ENCODE measurements at places on chromosomes 12 and 14.

DNA sequence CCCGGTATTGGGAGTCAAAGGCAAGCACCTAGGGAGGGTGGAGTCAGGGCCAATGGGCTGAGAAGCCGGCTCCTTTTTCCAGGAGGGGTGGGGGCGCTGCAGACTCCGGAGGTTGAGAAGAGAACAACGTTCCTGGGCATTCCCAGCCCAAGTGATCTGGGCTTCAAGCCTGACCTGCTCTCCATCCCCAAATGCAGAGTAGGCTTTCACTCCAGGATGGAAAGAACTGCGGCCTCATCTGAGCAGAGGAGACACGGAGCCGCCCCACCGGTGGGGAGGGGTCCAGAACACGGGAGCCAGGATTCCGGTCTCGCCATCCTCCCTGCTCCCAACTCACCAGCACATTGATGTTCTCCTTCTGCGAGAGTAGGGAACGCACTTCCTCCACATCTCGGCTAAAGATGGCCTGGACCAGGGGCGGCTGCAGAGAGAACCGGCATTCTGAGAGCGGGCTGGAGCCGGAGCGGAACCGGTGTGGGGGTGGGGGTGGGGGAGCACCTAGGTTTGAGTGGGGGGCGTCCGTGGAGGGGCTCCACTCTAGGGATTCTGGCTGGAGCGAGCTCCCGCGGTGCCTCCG lies 605 bp downstream of the ANKRD52 start:
- no peak for DNase-seq

DNA sequence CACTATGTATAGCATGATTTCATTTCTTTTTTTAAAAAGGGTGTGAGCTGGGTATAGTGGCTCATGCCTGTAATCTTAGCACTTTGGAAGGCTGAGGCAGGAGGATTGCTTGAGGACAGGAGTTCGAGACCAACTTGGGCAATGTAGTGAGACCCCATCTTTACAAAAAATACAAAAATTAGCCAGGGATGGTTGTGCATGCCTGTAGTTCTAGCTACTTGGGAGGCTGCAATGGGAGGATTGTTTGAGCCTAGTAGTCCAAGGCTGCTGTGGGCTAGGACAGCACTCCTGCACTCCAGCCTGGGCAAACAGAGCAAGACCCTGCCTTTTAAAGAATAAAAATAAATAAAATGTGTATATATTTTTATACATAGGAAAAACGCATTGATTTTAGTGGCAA lies 43.0 kb downstream of the DIP2B start:
- DNase-seq = no peak

GRCh38 chr12:84484798-84485197 lies 427.8 kb downstream of the SLC6A15 start:
- no peak for DNase-seq

GRCh38 chr14:32906672-32907071 lies 32.0 kb upstream of the NPAS3 start:
- DNase-seq = no peak

GRCh38 chr14:36975834-36976233 lies 196.6 kb downstream of the SLC25A21 start:
- DNase-seq = no peak

- DNase-seq = no peak
Measured at GRCh38 chr12:89721291-89721987, 12.8 kb upstream of the ATP2B1 start.
